ENCODE measurements at places on chromosomes 1 and 21. TPM values are rescaled to one million over a fixed set of nuclear protein-coding genes. Genes with fewer than 3 reads are reported as not detected.

GRCh38 chr1:67078291-67078690, 24.3 kb upstream of the SLC35D1 start:
- no peaks in the 10 kb centered on the region for H3K36me3 ChIP-seq
- no peaks in the 10 kb centered on the region for H3K4me1 ChIP-seq
- H3K27me3 ChIP-seq, result peaks cover 7% of the 10 kb centered on the region
- no peak overlapping the region for H3K4me3 ChIP-seq

TNNT2 gene
- not detected for total RNA-seq

GRCh38 chr1:196464480-196464941, 143.7 kb downstream of the KCNT2 start:
- no peaks in the 10 kb centered on the region for H3K36me3 ChIP-seq
- H3K27me3 ChIP-seq, result no peaks in the 10 kb centered on the region
- no peaks in the 10 kb centered on the region for H3K4me1 ChIP-seq
- no peak overlapping the region for H3K4me3 ChIP-seq

YTHDF2 gene
- total RNA-seq, result 81.9 TPM

DNA sequence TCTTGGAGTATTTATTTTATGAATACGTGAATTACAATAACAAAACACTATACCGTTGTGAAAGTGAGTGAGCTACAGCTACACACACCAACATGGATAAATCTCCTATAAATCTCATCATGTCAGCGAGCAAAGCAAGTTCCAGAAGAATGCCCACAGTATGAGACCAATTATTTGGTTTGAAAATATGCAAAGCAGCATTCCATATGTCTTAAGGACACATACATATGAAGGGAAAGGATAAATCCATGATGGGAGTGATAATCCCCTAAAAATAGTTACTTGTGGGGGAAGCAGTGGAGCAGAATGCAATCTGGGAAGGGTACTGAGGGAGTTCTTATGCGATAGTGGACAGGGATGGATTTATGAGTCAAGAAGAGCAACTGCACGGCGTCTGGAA, 261.3 kb downstream of the DISC1 start:
- H3K36me3 ChIP-seq, result no peaks in the 10 kb centered on the region
- no peak overlapping the region for H3K27ac ChIP-seq
- no peak overlapping the region for H3K4me3 ChIP-seq

TSTD1 gene
- total RNA-seq, result 61.3 TPM

CFAP74 gene
- total RNA-seq, result not detected

DNA sequence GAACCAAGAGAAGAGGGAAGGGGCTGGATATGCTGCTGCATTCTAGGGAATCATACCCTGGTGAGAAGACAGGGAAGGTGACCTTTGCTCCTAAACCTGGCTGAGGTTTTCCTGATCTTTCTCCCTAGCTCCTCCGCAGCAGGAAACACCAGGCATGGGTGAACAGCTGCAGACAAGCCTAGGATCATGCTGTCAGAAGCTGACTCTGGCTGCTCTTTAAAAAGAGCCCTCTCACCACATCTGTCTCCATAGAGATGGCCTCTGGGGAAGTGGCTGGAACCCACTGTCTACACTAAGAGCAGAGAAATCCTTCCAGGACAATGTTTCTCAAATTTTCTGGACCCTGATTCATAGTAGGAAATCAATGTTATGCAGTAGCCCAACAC, 57.6 kb downstream of the CD34 start:
- peaks cover 58% of the 10 kb centered on the region for H3K4me1 ChIP-seq
- peak overlapping the region; percentile 24 for H3K4me3 ChIP-seq
- no peak overlapping the region for H3K27ac ChIP-seq
- no peaks in the 10 kb centered on the region for H3K27me3 ChIP-seq

DNA sequence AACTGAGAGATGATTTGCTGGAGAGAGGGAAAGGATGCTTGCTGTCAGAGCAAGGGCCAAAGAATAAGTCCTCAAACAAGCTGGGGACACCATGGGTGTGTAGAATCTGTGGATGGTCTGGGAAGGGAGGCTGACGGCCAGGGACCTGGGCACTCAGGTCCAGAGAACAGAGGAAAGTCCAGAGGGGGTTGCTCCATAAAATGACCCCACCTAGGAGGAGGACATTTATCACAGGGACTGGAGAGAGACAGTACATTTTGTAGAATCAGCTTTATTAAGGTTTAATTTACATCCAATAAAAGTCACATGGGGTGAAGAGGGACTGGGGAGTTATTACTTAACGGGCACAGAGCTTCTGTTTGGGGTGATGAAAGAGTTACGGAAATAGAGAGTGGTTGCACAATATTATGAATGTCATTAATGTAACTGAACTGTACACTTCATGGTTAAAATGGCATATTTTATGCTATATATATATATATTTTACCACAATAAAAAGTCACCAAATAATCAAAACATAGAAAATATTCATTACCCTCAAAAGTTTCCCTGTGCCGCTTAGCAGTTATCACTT, 73.0 kb upstream of the ABCD3 start:
- no peak overlapping the region for H3K4me3 ChIP-seq
- H3K4me1 ChIP-seq, result no peaks in the 10 kb centered on the region
- no peak for DNase-seq
- no peak overlapping the region for H3K27ac ChIP-seq
- no peaks in the 10 kb centered on the region for H3K27me3 ChIP-seq

GRCh38 chr1:84704872-84705417, 14.7 kb upstream of the SSX2IP start:
- no peak overlapping the region for H3K27ac ChIP-seq
- no peak overlapping the region for H3K4me3 ChIP-seq
- H3K36me3 ChIP-seq, result no peaks in the 10 kb centered on the region
- no peak for DNase-seq
- no peaks in the 10 kb centered on the region for H3K4me1 ChIP-seq

DNA sequence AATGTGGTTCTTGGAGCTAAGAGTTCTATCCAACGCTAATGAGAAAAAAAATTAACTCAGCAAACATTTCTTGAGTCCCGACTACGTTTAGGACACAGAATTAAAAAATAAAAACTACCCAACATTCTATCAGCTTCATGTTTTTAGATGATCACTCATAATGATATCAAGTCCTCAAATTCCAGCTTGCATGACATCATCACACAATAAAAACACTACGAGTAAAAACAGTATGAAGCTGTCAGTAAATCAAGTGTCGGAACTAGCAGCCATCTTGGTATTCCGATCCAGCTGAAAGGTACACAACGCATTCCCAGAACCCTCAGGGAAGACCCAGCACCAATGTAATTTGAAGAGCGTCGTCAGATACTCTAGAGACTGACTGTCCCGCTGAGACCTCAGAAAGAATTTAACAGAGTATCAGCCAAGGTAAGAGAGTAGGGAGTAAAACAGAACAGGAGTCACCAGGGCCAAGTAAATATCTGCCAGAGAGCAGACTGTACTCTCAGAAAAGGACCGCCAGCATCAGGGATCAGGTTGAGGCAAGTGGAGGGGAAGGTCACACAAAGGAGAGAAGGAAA, 57.0 kb downstream of the NRIP1 start:
- H3K27me3 ChIP-seq, result no peaks in the 10 kb centered on the region
- no peak overlapping the region for H3K4me3 ChIP-seq
- no peaks in the 10 kb centered on the region for H3K36me3 ChIP-seq

DNA sequence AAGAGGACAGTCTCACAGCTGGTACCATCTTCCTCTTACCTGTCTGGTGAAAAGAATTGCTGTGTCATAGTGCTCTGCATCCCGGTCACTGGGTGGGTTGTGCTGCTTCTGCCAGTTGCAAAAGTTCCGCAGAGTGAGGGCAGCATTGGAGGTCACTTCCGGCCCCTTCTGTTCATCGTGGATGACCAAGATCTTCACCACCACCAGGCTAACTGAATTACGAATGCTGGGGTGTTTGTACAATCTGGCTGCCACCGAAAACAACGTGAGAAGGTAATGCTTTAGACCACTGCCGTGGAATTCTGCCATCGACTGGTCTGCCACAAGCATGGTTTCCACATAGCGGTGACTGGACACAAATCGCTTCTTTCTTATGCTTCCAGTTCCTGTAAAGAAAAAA, 2.9 kb downstream of the ADAMTS1 start:
- peaks cover 8% of the 10 kb centered on the region for H3K4me1 ChIP-seq
- no peak overlapping the region for H3K4me3 ChIP-seq
- no peak for DNase-seq
- peaks cover 16% of the 10 kb centered on the region for H3K27me3 ChIP-seq
- H3K27ac ChIP-seq, result no peak overlapping the region

DNA sequence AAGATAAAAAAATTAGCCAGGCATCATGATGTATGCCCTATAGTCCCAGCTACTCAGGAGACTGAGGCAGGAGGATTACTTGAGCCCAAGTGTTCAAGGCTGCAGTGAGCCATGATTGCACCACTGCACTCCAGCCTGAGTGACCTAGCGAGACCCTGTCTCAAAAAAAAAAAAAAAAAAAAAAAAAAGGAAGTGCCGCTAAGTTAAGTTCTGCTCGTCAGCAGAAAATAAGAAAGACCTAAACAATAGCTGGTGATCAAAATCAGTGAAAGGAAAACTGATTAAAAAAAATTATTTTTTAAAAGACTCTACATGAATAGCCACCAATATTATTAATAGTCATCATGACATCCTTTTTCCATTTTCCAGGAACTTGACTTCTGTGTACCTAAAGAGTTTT, 44.2 kb upstream of the MTR start:
- no peak overlapping the region for H3K27ac ChIP-seq
- H3K27me3 ChIP-seq, result peaks cover 5% of the 10 kb centered on the region
- no peak for DNase-seq
- no peaks in the 10 kb centered on the region for H3K36me3 ChIP-seq
- H3K4me1 ChIP-seq, result no peaks in the 10 kb centered on the region
- H3K4me3 ChIP-seq, result no peak overlapping the region

- no peaks in the 10 kb centered on the region for H3K27me3 ChIP-seq
- no peaks in the 10 kb centered on the region for H3K36me3 ChIP-seq
- H3K27ac ChIP-seq, result no peak overlapping the region
- DNase-seq, result peak; percentile 7
Observed at GRCh38 chr1:184163674-184164465, 112.3 kb downstream of the TSEN15 start.

DNA sequence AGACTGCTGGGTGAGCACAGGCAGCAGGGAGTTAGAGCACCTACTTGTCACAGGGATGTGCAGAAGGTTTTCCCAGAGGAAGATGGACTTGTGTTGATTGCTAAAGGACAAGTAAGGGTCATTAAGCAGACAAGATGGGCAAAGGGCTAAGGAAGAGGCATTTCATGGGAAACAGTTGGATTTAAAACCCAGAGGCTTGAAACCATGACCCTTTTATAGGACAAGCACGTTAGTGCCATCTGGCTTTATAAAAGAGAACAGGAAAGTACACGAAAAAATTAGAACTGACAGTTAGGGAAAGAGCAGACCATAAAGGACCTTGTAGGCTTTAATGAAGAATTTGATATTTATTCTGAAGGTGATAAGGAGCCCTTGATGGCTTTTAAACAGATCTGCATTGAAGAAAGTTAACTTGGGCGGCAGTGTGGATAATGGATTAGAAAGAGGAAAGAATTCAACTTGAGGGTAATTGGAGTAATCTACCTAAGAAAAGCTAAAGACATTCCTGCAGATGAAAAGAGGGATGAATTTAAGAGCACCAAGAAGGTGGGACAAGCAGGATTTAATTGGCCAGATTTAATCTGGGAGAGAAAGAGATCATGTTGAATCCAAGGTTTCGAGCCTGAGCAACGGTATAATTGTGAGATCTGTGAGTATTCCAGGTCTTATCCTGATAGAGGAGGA, 68.6 kb downstream of the ZC3H11B start:
- no peak overlapping the region for H3K27ac ChIP-seq
- H3K27me3 ChIP-seq, result no peaks in the 10 kb centered on the region
- DNase-seq, result no peak
- H3K4me1 ChIP-seq, result no peaks in the 10 kb centered on the region

GRCh38 chr1:56780826-56781225, 38.4 kb downstream of the FYB2 start:
- DNase-seq, result no peak
- no peak overlapping the region for H3K27ac ChIP-seq
- no peaks in the 10 kb centered on the region for H3K36me3 ChIP-seq
- no peaks in the 10 kb centered on the region for H3K4me1 ChIP-seq
- no peak overlapping the region for H3K4me3 ChIP-seq
- H3K27me3 ChIP-seq, result no peaks in the 10 kb centered on the region

- no peak for DNase-seq
- H3K4me3 ChIP-seq, result peak overlapping the region; percentile 31
- H3K4me1 ChIP-seq, result peaks cover 68% of the 10 kb centered on the region
- H3K27me3 ChIP-seq, result no peaks in the 10 kb centered on the region
- H3K27ac ChIP-seq, result peak overlapping the region; percentile 80
Observed at GRCh38 chr1:116554924-116555323, 15.9 kb downstream of the CD58 start.

LORICRIN gene
- not detected for total RNA-seq

- H3K4me1 ChIP-seq, result no peaks in the 10 kb centered on the region
- no peaks in the 10 kb centered on the region for H3K36me3 ChIP-seq
- H3K4me3 ChIP-seq, result no peak overlapping the region
- H3K27ac ChIP-seq, result no peak overlapping the region
- H3K27me3 ChIP-seq, result peaks cover 3% of the 10 kb centered on the region
Observed at GRCh38 chr1:162912061-162912667, 51.2 kb upstream of the CCDC190 start.

GRCh38 chr1:111399792-111400610, 27.5 kb downstream of the OVGP1 start:
- peaks cover 3% of the 10 kb centered on the region for H3K27me3 ChIP-seq
- no peaks in the 10 kb centered on the region for H3K36me3 ChIP-seq
- H3K4me1 ChIP-seq, result peaks cover 4% of the 10 kb centered on the region
- peak; percentile 33 for DNase-seq
- no peak overlapping the region for H3K4me3 ChIP-seq

DNA sequence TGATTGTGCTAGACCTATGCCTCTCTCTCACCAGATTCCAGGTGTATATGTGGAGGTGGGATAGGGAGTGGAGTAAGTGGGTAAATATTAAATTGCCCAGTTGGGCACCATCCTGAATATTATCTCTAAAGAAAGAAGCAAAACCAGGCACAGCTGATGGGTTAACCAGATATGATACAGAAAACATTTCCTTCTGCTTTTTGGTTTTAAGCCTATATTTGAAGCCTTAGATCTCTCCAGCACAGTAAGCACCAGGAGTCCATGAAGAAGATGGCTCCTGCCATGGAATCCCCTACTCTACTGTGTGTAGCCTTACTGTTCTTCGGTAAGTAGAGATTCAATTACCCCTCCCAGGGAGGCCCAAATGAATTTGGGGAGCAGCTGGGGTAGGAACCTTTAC, at the start of gene FCER1A:
FCER1A (plus strand) TSS at position 242 of the 400 bp plus-strand sequence; CDS start at position 271, 29 bp downstream.
- H3K36me3 ChIP-seq, result no peaks in the 10 kb centered on the region
- H3K4me1 ChIP-seq, result no peaks in the 10 kb centered on the region
- H3K27ac ChIP-seq, result no peak within 1 kb of the TSS
- no peak within 1 kb of the TSS for H3K4me3 ChIP-seq
- H3K27me3 ChIP-seq, result peaks cover 3% of the 10 kb centered on the region

- DNase-seq, result no peak
- no peak overlapping the region for H3K27ac ChIP-seq
- H3K4me3 ChIP-seq, result no peak overlapping the region
- H3K36me3 ChIP-seq, result peaks cover 73% of the 10 kb centered on the region
- no peaks in the 10 kb centered on the region for H3K27me3 ChIP-seq
Observed at GRCh38 chr1:154448331-154448811, 43.2 kb downstream of the IL6R start.
